CD8-positive, alpha-beta T cell (primary cell): ENCODE measurements at places on chromosomes 16 and 17. TPM values are rescaled to one million over a fixed set of nuclear protein-coding genes. Genes with fewer than 3 reads are reported as not detected.

The KCNG4 gene
- not detected for total RNA-seq

The AURKB gene
- total RNA-seq = 0.62 TPM

The WSCD1 gene
- total RNA-seq = not detected

The FA2H gene
- not detected for total RNA-seq

The TEX14 gene
- total RNA-seq = 1.3 TPM

The BRICD5 gene
- total RNA-seq = 6.1 TPM

The CDR2L gene
- 0.27 TPM for total RNA-seq

The SCARF1 gene
- total RNA-seq = 0.25 TPM

The ANKS3 gene
- total RNA-seq = 8.6 TPM

The C16orf89 gene
- total RNA-seq = not detected

The HBZ gene
- total RNA-seq = not detected

The KRT36 gene
- total RNA-seq = not detected

The CNGB1 gene
- total RNA-seq = not detected

The SRCIN1 gene
- total RNA-seq = 0.52 TPM

The CDH11 gene
- total RNA-seq = not detected

The SGSH gene
- total RNA-seq = 80.3 TPM

The SCNN1B gene
- total RNA-seq = not detected

The ATP1B2 gene
- total RNA-seq = not detected

The GAS2L2 gene
- total RNA-seq = 0.17 TPM

The VWA3A gene
- total RNA-seq = 0.17 TPM

The LPO gene
- not detected for total RNA-seq

The CFAP97D1 gene
- not detected for total RNA-seq

The HCRT gene
- total RNA-seq = not detected

The CLEC18B gene
- 0.39 TPM for total RNA-seq

The CHST4 gene
- not detected for total RNA-seq

The RCVRN gene
- total RNA-seq = 0.30 TPM

The CCDC200 gene
- not detected for total RNA-seq

The CDK5R1 gene
- total RNA-seq = 5.6 TPM

The TEN1 gene
- 14.6 TPM for total RNA-seq

The C16orf54 gene
- total RNA-seq = 129 TPM
